ENCODE measurements at places on chromosomes 5 and 9.

DNA sequence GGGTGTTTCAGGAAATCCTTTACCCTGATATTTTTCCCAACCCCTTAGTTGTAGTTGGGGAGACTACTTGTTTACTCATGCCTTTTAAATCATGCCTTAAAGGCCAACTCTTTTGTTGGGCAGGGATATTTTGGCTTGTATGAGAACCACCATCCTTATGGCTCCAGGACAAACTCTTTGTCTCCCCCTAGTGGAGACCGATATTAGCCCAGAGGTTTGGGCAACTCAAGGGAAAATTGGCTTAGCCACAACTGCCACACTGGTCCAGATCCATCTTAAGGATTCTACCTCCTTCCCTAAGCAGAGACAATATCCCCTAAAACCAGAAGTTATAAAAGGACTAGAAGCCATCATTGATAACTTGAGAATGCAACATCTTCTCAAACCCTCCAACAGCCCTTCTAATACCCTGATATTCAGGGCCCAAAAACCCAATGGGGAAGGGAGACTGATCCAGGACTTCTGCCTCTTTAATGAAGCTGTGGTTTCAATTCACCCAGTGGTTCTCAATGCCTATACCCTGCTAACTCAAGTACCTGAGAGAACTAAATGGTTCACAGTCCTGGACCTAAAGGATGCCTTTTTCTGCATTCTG lies 100.9 kb upstream of the HCN1 start:
- no peak for DNase-seq

DNA sequence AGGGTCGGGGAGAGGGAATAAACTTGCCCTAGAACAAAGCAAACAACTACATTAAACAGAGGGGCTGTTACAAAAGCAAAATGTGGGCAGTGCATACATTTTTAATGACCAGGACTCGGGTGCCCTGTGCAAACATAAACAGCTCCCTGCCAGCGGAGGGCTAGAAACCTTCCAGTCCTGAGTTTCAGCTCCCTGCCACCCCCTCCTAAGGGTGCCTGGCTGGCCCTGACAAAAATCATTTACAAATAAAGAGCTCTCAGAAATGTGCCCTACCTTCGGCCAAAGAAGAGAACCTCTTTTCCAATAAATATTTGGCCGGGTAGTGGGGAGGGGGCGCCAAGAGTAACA lies 29.5 kb downstream of the FOXD1 start:
- DNase-seq, result peak; percentile 49

DNA sequence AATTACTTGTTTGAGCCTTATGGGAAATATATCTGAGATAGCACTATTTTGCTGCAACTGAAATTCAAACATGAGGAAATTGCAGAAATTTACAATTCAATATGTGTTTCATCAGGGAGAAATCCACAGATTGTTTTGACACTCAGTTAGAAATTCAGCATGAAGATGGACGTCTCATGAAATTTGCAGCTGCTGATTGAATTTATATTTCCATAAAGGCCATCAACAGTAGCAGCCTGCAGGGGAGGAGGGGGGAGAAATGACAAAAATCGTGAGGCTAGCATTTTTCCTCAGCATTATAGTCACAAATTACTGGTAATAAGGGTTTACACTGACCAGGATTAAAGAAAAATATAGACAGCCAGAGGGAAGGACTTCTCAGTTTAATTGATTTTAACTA lies 81.0 kb downstream of the NDUFAF2 start:
- no peak for DNase-seq

DNA sequence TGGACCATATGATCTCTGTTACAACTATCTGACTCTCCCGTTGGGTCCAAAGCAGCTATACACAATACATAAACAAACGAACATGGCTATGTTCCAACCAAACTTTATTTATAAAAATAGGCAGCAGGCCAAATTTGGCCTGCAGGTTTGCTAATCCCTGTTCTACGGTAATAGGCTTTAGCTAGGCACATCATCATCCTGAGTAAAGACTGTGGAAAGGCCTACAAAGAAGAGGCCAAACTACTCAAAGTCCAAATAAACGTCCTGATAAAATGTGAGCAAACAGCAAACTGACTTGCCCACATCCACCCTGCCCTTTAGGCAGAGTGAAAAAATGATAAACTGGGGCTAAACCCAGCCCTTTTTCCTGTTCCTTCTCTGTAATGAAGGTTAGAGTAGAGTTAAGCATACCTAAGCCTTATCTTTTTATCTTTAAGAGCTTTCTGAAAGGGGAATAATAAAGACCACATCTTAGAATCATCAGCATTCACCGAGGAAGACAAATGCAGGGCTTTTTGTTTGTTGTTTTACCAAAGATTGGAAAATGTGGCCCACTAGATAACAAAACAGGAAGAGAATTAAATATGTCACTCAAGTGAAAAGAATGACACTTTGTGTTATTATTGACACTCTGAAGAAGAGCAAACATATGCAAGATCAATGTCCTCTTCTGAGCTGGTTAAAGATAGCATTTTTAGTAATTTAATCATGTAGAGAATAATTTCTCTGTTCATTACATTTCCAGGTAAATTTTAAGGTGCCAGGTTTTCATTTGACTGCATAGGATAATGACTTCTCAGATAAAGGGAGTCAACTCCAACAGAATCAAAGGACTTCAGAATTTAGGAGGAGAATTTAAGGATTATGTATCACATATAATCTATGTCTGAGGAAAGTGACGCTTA lies 160.0 kb upstream of the GNA14 start:
- no peak for DNase-seq

GRCh38 chr5:161544350-161544765 lies 2.2 kb downstream of the GABRB2 start:
- DNase-seq, result no peak

DNA sequence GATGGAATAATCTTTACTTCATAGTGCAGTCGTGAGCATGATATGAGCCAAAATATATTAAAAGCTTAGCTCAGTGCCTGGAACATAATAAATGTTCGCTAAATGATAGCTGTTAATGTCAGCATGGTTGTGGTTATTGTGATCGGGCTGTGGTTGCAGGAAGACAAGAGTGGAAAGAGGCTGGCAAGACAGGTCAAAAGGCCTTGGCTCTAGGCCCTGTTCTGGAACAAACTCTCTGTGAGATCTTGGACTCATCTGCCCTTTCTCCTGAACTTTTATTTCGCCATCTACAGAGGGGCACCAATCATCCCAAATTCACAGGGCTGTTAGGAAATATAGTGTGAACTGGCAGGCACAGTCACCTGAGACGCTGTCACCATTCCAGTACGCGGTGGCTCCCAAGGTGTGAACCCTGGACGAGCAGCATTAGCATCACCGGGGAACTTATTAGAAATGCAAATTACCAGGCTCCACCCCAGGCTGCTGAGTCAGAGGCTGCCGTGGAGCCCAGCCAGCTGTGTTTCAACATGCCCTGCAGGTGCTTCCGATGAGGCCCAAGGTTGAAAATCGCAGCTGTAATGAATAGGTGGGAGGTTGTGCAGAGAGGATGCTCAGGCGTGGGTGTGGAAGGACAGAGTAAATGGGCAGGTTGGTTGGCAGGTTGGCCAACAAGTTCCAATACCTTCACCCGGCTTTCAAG lies 50.2 kb upstream of the SAP30L start:
- no peak for DNase-seq

GRCh38 chr9:99894826-99895225 lies 11.6 kb upstream of the STX17 start:
- no peak for DNase-seq

DNA sequence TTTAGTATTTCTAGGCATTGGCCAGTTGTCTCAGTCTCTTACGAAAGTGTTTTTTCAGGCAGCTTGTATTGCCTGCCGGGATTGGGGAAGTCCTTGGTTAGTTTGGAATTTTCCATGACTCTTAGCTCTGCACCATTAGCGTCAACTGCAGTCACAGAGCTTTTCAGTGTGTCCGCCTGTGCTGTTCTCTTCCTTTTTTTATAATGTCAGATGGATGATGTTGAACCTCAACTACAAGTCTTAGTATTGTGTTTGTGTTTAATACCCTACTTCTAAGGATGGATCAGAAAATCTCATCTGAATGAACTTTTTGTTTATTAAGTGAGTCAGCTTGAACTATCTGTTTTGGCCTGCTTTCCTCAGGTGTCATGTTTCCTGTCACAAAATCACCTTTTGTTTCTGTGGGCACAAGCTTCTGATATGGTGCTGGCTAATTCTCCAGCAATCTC lies 33.1 kb downstream of the ATP6V0E1 start:
- DNase-seq, result no peak

Measured in NCI-H1092 treated with DMSO at 0.1 percent for 48 hours (cell line).